ENCODE measurements at places on chromosomes 1 and 21.

GRCh38 chr1:192939440-192939839 is 119.7 kb downstream of the UCHL5 start:
- H3K36me3 ChIP-seq, result no peaks in the 10 kb centered on the region
- no peaks in the 10 kb centered on the region for H3K27me3 ChIP-seq
- DNase-seq, result no peak
- H3K4me1 ChIP-seq, result no peaks in the 10 kb centered on the region
- no peak overlapping the region for H3K27ac ChIP-seq
- H3K4me3 ChIP-seq, result no peak overlapping the region

DNA sequence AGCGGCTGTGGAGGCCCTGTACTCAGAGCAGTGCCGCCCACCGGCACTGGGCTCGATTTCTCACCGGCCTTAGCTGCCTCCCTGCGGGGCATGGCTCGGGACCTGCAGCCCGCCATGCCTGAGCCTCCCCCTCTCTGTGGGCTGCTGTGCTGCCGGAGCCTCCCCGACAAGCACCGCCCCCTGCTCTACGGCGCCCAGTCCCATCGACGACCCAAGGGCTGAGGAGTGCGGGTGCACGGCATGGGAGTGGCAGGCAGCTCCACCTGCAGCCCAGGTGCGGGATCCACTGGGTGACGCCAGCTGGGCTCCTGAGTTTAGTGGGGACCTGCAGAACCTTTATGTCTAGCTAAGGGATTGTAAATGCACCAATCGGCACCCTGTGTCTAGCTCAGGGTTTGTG is 5.2 kb upstream of the SOD1 start:
- no peak overlapping the region for H3K27ac ChIP-seq
- no peak overlapping the region for H3K4me3 ChIP-seq
- H3K27me3 ChIP-seq, result no peaks in the 10 kb centered on the region
- no peak for DNase-seq
- no peaks in the 10 kb centered on the region for H3K36me3 ChIP-seq
- H3K4me1 ChIP-seq, result peaks cover 4% of the 10 kb centered on the region

- no peak for DNase-seq
- H3K27me3 ChIP-seq, result no peaks in the 10 kb centered on the region
- H3K36me3 ChIP-seq, result no peaks in the 10 kb centered on the region
- H3K4me1 ChIP-seq, result no peaks in the 10 kb centered on the region
- no peak overlapping the region for H3K27ac ChIP-seq
- no peak overlapping the region for H3K4me3 ChIP-seq
Observed at GRCh38 chr1:185603158-185603557, 131.0 kb upstream of the HMCN1 start.

DNA sequence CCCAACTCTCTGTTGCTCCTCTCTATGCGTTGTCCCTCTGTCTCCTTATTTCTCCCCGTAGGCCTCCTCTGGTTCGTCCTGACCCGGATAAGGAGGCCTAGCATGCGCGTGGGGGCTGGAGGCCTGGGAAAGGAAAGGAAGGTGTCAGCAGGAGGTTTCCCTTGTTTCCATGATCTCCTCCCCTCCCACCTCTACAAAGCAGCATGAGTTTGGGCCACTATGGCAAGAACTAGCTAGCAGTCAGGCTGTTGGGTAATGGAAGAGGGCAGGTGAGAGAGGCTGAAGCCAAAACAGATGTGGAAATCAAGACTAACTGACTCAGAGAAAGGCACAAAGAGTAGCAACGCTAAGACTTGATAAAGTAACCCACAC is 687 bp upstream of the SEMA6C start:
- H3K27ac ChIP-seq, result no peak overlapping the region
- H3K4me3 ChIP-seq, result peak overlapping the region; percentile 35
- no peak for DNase-seq
- H3K27me3 ChIP-seq, result no peaks in the 10 kb centered on the region
- peaks cover 6% of the 10 kb centered on the region for H3K4me1 ChIP-seq

DNA sequence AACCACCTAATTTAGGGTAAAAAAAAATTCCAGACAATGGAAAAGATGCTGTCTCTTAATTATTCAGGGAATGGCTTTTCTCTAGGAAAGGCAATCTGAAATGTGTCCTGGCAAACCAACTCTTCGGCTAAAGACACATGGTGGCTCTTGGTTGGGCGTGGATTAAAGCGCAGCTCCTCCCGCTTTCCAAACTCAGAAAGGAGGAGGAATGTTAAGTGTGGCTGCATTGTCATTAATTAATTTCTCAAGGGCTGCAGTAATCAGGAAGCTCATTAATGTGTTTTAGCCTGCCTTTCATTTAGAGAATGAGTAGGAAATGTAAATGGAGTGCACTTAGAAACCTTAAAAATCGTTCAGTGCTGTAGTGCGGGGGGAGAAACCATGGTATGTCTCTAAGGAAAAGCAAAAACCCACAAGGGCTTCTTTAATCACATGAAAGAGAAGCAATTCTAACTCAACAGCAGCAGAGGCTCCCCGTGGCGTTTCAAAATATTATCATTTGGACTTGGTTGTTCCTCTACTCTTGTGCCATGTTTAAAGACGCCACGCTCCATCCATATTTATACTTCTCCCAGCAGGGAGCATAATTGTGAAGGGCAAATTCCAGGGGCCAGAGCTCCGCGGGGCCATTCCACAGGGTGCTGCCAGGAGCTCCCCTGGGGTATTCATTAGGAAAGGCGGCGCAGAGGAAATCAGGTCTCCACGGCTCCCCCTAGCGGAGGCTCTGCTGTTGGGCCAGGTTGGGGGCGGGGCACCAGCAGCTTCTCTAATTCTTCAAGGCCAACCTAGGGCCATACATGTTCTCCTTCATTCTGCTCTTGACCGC is 91.9 kb upstream of the SSX2IP start:
- H3K27me3 ChIP-seq, result no peaks in the 10 kb centered on the region
- no peaks in the 10 kb centered on the region for H3K4me1 ChIP-seq
- H3K27ac ChIP-seq, result no peak overlapping the region
- H3K36me3 ChIP-seq, result no peaks in the 10 kb centered on the region
- no peak overlapping the region for H3K4me3 ChIP-seq

DNA sequence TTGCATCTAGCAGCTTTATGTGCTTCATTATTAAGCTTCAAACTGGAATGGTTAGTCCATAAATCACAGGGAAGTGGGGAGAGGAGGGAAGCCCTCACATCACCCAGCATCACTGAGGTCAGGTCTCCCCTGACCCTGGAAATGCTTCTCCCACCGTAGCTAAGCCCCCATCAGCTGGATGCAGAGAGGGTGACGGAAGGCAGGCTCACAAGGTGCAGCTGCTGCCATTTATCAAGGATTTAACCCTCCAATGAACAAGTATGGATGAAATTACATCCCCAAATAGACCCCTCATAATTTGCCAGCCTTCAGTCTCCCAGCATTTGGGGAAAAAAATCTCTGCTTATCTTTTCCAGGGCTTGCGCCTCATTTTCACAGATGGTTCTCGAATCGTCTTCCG is 60.8 kb downstream of the PGM1 start:
- H3K4me1 ChIP-seq, result no peaks in the 10 kb centered on the region
- no peaks in the 10 kb centered on the region for H3K27me3 ChIP-seq
- no peak for DNase-seq
- no peak overlapping the region for H3K4me3 ChIP-seq

DNA sequence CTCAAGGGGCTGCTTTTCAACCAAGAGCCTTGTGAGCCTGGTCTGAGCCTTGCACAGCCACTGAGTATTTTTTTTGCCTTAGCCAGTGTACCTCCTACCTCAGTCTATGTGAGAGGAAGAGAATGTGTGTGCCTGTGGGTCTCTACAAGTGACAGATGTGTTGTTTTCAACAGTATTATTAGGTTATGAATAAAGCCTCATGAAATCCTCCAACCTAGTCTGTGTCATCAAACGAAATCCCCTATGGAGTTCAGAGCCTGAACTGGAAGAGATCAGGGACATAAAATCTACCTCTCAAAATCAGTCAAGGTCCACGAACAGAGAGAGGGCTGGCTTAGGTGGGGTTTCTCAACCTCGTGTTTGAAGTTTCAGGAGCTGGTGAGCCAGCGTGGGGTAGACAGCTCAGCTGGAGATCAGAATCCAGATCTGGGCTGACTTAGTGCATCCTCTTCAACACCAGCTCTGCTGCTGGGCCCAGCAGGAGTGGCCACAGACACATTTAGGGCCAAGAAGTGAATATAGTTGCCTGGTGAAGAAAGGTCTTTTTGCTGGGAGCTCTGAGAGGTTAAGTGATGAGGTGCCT is 8.2 kb downstream of the XKR8 start:
- no peaks in the 10 kb centered on the region for H3K36me3 ChIP-seq
- H3K27ac ChIP-seq, result no peak overlapping the region
- no peaks in the 10 kb centered on the region for H3K27me3 ChIP-seq
- H3K4me1 ChIP-seq, result no peaks in the 10 kb centered on the region

DNA sequence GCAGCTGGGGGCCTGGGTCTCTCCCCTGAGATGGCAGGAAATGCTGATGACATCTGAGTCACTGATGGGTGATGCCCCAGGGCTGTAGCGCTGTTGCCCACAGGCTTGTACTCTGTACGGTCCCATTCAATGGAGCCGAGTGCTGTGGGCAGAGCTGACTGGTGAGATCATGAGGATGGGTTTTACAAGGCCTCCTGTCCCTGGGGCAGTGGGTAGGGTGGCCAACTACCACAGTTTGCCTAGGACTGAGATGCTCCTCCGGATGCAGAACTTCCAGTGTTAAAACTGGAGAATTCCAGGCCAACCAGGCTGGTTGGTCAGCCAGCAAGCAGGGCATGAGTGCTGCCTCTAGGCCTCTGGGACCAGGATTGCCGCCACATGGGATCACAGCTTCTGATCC is 9.2 kb downstream of the PHLDA3 start:
- H3K36me3 ChIP-seq, result no peaks in the 10 kb centered on the region
- no peaks in the 10 kb centered on the region for H3K4me1 ChIP-seq
- H3K4me3 ChIP-seq, result no peak overlapping the region
- H3K27ac ChIP-seq, result no peak overlapping the region
- no peaks in the 10 kb centered on the region for H3K27me3 ChIP-seq
- no peak for DNase-seq
